ENCODE measurements at places on chromosomes 7 and 10.

- no peak for DNase-seq
- H3K27ac ChIP-seq = no peak overlapping the region
- H3K4me3 ChIP-seq = no peak overlapping the region
- H3K4me1 ChIP-seq = no peaks in the 10 kb centered on the region
- H3K36me3 ChIP-seq = no peaks in the 10 kb centered on the region
Observed at GRCh38 chr7:89238156-89238555, 442.6 kb upstream of the TEX47 start.

GRCh38 chr7:110168010-110168409 is 922.9 kb upstream of the LRRN3 start:
- DNase-seq = no peak
- no peaks in the 10 kb centered on the region for H3K27me3 ChIP-seq
- H3K27ac ChIP-seq = no peak overlapping the region
- no peaks in the 10 kb centered on the region for H3K4me1 ChIP-seq
- H3K4me3 ChIP-seq = no peak overlapping the region
- no peaks in the 10 kb centered on the region for H3K36me3 ChIP-seq

DNA sequence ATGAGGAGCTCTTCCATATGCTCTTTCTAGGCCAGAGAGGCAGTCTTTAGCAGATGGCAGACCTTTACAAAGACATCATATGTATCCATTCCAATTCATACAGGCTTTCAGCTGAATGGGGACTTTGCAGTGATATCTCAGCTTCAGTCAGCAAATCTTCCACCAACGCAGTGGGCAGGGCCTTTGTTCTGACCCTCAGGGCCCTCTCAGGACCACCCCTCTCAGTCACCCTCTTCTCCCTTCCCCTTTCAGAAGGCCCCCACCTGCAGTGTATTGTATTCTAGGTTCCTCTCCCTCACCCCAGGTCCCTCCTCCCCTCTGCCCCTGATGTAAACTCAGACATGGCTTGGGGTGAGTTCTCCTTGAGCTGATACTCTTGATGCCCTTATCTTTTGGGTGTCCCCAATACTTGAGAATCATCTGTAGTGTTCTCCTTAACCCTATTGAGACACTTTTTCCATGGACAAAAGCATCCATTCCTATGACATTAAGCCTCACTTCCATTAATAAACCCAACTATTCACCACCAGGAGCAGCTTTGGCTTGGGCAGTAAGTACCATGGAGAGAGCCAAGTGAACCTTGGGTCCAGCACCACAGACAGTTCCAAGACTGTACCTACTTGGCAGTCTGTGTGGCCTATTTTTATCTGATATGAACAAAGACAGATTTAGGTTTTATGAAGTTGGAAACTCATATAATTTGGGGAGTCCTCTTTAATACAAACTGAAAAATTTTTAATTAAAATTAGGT is 62.7 kb downstream of the ADCYAP1R1 start:
- no peak overlapping the region for H3K27ac ChIP-seq
- no peaks in the 10 kb centered on the region for H3K4me1 ChIP-seq
- no peak overlapping the region for H3K4me3 ChIP-seq
- H3K36me3 ChIP-seq = no peaks in the 10 kb centered on the region
- no peak for DNase-seq

DNA sequence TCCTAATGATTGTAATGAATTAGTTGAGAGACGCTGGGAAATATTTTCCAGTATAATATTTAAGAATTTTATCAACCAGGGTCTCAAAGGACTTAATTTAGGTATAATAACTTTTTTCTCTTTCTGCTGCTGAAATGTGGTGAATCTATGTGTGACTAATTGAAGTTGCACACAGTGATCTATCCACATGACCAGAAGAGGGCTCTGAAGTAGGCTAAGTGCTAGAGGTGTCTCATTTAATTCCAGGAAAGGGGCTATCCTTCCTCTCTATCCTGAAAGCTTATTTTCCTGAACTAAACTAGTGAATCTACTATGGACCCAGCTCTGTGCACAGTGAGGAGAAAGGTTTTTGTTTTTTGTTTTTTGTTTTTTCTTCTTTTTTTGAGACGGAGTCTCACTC is 294.4 kb upstream of the MYO3A start:
- no peak overlapping the region for H3K27ac ChIP-seq
- no peaks in the 10 kb centered on the region for H3K27me3 ChIP-seq
- no peak for DNase-seq
- no peaks in the 10 kb centered on the region for H3K4me1 ChIP-seq
- no peaks in the 10 kb centered on the region for H3K36me3 ChIP-seq

- no peak for DNase-seq
- H3K4me3 ChIP-seq = no peak overlapping the region
- H3K27me3 ChIP-seq = no peaks in the 10 kb centered on the region
- H3K4me1 ChIP-seq = no peaks in the 10 kb centered on the region
- H3K27ac ChIP-seq = no peak overlapping the region
- no peaks in the 10 kb centered on the region for H3K36me3 ChIP-seq
Observed at GRCh38 chr10:14683256-14683655, 91.4 kb downstream of the FAM107B start.

DNA sequence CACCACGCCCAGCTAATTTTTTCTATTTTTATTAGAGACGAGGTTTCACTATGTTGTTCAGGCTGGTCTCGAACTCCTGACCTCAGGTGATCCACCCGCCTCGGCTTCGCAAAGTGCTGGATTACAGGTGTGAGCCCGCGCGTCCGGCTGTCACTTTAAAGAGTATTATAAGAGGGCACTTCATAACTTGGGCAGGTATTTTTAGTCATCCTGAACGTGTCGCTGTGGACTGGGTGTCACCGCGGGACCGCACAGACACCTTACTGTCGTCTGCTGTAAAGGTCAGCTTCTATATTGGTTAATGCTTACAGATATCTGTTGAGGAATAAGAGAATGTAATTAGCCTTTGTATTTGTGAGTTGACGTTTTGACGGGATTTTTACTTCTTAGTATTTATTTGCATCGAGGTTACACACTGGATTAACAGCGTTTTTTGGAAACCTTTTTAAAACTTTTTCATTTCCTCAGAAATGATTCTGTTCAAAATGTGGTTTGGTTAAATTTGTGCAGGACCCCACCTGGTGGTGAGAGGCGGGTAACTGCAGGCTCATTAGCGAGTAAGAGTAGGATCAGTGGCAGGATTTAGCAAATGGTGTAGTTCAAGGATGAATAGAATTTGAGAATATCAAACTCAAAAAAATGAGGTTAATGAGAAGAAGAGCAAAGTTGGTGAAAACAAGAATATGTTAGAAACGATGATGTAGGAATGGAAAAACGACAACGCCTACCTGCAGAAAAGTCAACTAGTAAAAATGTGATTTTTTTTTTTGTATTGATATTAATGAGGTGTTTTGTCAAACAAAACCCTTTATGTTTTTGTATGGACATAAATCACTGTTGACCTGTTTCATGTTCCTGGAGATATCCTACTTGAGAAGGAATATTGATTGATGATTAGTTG is 3.2 kb downstream of the DNAJB6 start:
- H3K4me3 ChIP-seq = peak overlapping the region; percentile 23
- H3K4me1 ChIP-seq = peaks cover 55% of the 10 kb centered on the region
- no peaks in the 10 kb centered on the region for H3K36me3 ChIP-seq
- H3K27ac ChIP-seq = peak overlapping the region; percentile 96
- no peaks in the 10 kb centered on the region for H3K27me3 ChIP-seq
- peak; percentile 63 for DNase-seq

GRCh38 chr10:118238573-118239235 is 103.4 kb downstream of the FAM204A start:
- DNase-seq = no peak
- no peaks in the 10 kb centered on the region for H3K36me3 ChIP-seq
- peaks cover 32% of the 10 kb centered on the region for H3K27me3 ChIP-seq
- H3K4me1 ChIP-seq = no peaks in the 10 kb centered on the region
- no peak overlapping the region for H3K27ac ChIP-seq
- H3K4me3 ChIP-seq = no peak overlapping the region

DNA sequence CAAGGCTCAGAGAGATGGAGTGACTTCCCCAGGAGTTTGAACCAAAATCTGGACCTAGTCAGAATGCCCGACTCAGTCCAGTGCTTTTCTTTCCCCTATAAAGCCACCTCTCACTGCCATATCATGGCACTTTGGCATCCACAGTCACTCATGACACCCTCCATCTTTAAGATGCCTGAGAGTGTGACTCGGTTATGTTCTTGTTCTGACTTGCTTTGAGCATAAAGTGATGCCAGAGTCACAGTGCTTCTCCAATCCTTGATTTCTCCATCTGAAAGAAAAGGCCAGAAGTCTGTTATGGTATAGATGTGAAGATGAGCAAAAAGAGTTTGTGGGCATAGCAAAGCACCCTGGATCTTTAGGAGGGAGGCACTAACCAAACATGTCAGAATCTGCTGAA is 538.1 kb downstream of the SORCS1 start:
- no peaks in the 10 kb centered on the region for H3K27me3 ChIP-seq
- no peak overlapping the region for H3K4me3 ChIP-seq
- no peak overlapping the region for H3K27ac ChIP-seq
- no peaks in the 10 kb centered on the region for H3K36me3 ChIP-seq
- DNase-seq = no peak

All from gastrocnemius medialis (tissue), 4 donors.